Effector CD8-positive, alpha-beta T cell (primary cell): ENCODE measurements at places on chromosomes 6 and 20.

GRCh38 chr20:37392441-37393195 lies 46.7 kb downstream of the SRC start:
- no peak for DNase-seq

DNA sequence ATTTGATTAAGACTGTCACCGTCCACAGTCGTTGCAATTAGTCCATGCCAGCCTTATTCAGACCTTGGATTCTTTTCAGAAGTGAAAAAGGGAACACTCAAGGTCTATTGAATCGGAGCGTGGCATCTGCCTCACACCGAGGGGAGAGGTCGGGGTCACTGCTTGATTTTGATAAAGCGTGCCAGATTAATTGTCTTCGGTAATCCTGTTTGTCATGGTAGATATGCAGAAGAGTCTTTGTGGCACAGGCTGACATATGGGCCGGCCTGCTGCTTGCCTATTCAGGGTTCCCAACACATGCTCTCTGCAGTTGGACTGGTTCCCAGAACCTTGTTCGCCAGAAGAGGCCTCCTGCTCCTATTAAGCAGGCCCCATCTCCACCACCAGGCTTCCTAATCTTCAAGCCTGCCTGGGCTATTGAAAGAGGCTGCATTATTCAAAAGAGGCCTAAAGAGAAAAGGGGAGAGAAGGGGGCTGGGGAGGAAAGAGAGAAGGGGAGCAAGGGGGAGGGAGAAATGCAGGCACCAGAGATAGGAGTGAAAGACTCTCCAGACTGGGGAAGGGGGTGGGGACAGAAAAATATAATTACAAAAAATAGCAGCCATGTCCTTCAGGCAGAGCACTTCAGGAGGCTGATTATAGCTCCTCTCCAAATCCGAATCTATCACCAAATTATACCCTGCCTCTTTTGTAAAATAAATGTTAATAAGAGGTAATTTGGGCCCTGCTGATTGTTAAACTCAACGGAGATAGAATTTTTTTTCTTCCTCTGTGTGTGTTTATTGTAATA lies 611.3 kb downstream of the HDGFL1 start:
- no peak for DNase-seq

- DNase-seq: no peak
Measured at GRCh38 chr6:148388521-148388920, 45.9 kb downstream of the SASH1 start.

DNA sequence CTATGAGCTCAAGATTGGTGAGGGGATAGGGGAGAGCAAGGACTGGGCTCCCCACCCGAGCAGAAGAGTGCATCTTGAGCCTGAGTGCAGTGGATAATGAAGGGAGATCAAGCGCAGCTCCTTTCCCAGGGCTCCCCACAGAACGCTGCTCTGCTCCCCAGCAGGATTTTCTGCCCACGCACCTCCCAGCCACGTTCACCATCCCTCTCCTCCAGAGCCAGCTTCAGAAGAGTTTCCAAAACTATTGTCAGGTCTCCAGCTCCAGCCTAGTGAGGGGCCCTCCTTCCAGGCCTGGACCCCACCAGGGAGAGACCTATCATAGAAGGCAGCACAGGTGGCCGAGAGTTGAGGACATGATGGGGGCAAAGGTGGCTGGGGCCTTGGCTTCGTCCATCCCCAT lies 34.5 kb downstream of the FOXP4 start:
- no peak for DNase-seq

DNA sequence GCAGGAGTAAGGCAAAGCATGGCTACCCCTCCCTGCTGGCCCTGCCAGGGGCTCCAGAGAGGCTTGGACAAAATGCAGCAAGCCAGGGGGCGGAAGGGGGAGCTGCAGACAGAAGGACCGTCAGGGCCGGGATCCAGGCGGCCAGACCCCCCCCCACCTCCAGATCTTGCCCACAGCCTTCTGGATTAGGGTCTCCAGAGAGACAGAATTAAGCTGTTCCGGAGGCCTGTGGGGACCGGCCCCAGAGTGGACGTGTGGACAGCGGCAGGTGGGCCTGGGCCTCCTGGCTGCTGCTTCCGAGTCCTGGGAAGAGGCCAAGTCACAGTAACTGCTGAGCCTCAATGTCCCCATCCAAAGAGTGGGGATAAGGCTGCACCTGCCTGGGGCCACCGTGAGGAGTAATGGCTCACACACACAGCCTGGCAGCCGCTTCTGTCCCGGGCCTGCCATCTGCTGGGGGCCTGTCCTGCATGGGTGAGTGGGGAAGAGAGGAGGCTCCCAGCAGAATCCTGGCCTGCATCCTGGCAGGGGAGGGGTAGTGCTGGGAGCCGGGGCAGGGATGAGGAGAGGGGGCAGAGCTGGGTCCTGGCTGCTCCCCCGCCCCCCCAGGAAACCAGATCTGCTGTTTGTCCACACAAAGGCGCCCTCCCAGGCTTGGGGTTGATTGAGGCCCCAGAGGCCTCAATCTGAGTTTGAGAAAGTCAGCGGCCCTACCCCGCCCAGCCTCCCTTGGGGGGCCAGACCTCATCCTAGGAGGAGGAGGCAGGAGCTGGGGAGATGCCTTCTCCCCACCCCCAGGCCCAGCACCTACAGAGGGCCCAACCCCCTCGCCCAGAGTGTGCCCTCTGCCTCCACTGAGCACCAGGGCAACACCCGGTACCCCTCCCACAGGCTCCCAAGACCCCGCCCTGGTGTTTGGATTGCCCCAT lies 3.9 kb downstream of the LAMA5 start:
- no peak for DNase-seq
